ENCODE measurements at places on chromosomes 1 and 21.

DNA sequence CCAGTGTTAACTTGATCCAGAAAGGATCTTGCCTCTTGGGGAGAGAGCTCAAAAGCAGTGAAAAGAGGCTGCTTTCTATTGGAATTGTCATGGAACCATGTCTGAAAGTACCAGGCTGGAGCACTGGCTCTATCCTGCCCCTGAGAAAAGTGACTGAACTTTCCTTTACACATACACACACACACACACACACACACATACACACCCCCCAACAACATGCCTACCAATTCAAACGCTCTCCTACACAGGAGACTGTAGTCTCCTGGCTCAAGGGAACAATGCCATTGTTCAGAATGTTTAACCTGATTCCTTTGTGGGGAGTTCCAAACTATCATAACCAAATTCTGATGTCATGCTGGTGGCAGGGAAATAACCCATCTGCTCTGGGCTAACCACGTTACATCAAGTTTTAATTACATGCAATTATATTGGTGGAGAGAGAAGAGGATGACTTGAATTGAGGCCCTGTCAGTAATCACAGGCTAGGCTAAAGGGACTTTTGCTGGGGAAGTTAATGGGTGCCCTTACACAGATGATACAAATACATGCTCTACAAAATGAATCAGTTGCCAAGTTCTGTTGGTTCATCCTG, 52.3 kb upstream of the DUSP10 start:
- peak; percentile 27 for DNase-seq

- DNase-seq, result no peak
These were observed 21.4 kb downstream of the TSNAX start for GRCh38 chr1:231549733-231550447.

- no peak for DNase-seq
These were observed 31.1 kb downstream of the CASZ1 start for GRCh38 chr1:10765304-10765703.

DNA sequence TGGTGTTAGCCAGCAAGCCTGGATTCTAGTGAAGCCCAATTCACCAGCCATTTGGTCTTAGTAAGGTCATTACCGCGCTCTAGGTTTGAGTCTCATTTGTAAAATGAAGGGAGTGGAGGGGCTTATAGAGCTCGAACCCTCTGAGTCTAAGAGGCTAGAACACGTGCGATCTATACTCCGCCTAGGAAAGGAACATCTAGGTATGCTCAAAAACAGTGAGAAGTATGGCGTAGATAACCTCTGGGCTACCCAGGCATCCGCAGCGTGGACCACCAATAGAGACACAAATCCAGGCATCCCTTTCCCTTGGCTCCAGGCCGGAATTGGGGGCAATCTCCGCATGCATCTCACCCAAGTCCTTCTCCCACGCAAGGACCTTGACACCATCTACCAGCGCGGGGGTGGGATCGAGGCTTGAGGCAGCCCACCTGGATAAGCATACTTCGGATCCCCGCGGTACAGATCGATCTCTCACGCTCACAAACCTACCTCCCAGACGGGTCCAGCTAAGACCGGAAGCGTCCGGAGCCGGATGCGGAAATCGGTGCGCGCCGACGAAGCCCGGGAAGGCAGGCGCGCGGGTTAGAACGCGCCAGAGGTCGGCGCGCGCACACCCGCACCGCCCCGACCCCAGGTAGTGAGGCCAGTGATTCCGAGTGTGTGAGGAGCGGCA, at the start of gene METTL25B:
Gene METTL25B (plus strand): TSS at position 544 of the 673 bp plus-strand sequence. CDS start 636 bp downstream, outside the sequence.
- peak; percentile 89 for DNase-seq

GRCh38 chr1:18085387-18086074, 22.1 kb upstream of the IGSF21 start:
- no peak for DNase-seq

DNA sequence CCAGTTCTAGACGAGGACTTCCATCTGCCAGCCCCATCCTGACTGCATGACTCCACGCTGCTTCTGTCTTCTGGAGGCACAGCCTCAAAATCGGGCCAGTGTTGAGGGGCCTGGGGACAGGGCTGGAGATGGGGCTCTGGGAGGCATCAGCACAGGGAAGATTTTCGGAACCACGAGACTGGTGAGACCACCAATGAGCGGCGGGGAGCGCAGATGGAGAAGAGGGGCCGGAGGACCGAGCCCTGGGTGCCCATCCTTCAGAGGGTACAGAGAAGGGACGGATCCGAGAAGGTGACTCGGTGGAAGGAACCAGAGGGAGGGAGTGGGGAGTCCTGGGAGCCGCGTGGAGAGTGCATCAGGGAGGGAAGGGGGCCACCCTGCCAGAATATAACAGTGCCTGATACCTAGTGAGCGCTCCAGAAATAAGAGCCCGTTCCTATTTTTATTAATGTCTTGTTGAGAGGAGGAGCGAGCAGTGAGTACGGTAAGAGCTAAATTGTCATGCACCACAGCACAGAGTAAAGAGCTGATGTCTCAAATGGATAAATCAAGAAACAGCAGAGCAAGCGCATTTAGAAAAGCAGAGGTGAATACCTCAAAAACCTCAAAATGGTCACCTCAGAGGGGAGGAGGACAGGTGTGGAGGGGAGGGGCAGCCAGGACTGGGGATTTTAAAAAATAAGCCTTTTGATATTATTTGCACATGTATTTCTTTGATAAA, 26.2 kb upstream of the KIF26B start:
- no peak for DNase-seq

DNA sequence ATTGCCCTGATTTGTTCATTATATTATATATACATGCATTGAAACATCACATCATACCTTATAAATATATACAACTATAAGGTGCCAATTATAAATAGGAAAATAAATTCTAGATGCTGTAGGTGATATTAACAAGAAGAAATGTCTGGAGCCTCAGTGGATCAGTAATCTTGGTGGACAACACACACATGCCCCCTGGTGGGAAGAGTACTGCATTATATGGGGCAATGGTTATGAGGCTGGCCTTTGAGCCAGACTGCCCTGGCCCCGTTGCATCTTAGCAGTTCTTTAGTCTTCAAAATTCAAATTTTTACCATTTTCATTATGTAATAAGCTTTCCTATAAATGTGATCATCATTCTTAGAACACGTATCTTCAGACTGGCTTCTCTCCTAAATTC, 335.0 kb upstream of the GREM2 start:
- DNase-seq, result peak; percentile 81

DNA sequence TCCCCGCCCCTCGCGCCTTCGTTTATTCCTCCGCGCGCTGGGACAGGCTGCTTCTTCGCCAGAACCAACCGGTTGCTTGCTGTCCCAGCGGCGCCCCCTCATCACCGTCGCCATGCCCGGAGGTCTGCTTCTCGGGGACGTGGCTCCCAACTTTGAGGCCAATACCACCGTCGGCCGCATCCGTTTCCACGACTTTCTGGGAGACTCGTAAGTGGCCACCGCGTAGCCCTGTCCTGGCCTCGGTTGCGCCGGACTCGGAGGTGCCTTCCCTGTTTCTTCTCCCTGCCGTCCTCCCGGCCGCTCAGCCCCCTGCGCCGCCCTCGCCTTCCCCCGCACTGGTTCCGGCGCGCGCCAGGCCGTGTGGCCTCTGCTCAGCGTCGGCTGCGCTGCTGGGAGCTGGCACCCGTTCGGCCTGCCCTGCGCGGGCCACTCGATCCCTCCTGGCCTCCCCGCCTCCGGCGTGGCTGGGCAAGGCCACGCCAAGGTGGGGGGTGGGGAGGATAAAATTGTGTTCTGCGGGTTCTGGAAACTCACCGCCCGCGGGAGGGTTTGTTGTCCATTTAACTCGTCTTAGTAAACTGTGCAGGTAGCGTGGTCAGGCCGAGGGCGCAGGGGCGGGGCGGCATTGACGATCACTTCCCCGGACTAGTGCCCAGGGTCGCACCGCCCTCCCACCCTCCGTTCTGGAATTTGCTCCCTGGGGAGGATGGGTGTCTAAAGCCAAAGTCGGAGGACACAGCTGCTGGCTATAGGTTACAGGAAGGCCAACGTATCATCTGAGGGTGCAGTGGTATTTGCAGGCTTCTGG, at the start of gene PRDX6:
Gene PRDX6 (plus strand): TSS at position 50 of the 808 bp plus-strand sequence. CDS start 63 bp downstream, at position 113.
- peak; percentile 72 for DNase-seq

DNA sequence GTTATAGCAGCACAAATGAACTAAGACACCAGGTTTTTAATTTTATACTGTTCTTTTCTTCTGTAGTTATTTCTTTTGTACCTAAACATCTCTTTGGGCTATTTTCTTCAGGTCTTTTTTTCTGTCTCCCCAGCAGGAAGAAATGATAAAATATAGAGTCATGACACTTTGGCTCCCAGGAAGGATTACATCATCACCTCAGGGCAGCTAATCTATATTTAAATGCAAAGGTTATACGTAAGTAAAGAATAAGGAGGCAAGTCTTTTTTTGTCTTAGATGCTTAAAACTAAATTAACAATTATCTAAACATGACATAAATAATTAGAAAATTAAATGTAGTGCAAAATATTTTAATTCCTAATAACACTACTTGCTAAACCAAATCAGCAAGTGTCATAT, 57.0 kb downstream of the WARS2 start:
- no peak for DNase-seq

GRCh38 chr1:78619803-78620579, at the start of gene IFI44L:
TSS of gene IFI44L (plus strand) at chr1:78620448. CDS start at chr1:78627916, 7,468 bp downstream.
- DNase-seq, result peak; percentile 27

- no peak for DNase-seq
These were observed 771.1 kb upstream of the ADGRL4 start for GRCh38 chr1:79777481-79778219.

DNA sequence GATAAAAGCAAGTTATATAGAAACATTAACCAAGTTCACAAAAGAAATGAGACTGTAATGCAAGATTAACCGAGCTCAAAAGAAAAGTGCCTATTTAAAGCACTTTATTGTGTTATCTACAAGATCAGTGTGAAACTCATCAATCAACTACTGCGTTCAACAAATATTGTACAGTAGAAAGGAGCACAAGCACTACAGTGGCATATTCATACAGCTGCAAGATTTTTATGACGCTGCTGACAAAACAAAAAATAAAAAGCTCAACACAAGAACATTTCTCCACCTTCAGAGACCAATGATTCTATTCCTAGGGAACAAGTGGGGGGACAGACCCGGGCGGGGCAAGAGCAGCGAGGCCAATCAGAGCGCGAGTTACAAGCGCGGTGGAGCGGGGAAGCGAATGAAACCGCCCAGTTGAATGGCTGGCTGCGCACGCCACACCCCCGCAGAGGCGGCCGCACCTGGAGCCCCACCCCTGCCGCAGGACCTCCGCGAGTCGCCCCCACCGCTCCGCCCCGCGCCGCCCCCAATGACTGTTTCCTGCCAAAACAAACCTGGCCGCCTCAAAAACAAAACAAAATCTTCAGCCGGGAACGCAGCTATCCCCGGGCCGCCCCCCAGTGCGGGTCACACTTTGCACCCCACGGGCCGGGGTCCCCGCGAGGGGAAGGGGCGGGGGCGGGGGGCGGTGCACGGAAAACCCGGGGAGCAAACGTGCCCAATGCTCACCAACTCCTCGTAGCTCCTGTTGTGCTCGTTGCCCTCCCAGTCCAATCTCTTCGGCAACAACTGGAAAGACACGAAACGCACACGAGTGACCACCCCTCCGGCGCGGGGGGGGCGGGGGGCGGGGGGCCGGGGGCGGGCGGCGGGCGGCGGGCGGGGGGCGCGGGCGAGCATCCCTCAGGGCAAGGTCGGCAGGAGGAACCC, 1.1 kb downstream of the BRWD1 start:
- peak; percentile 99 for DNase-seq

DNA sequence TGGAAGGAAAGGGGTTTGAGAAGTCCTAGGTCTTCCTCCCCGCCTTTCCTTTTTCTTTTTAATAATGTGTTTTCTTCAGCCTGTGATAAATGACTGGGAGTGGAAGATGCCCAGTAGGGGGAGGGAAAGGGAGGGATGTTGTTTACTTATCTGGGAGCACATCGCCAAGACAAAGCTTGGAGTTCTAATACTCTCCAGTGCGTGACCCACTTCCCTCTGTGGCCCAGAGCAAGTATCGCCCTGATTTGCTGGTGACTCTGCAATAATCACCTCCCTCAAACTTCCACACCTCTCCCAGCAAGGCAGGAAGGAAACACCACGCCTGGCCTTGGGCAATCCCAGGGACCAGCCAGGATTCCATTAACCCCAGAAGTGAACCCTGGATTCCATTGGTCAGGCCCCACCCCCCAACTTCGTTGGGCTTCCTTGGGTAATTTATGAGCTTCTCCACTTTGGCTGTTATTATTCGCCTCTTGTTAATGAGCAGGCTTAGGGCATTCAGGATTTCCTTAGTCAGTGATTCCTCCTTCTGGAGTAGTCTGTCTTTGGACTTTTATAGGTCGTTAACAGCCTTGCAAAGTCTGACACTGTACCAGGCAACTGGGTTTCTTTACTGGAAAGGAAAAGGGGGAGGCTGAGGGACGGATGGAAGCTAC, 24.3 kb upstream of the GRHL3 start:
- peak; percentile 87 for DNase-seq

- DNase-seq, result no peak
These were observed 1232.1 kb downstream of the MRPL39 start for GRCh38 chr21:24375201-24375600.

DNA sequence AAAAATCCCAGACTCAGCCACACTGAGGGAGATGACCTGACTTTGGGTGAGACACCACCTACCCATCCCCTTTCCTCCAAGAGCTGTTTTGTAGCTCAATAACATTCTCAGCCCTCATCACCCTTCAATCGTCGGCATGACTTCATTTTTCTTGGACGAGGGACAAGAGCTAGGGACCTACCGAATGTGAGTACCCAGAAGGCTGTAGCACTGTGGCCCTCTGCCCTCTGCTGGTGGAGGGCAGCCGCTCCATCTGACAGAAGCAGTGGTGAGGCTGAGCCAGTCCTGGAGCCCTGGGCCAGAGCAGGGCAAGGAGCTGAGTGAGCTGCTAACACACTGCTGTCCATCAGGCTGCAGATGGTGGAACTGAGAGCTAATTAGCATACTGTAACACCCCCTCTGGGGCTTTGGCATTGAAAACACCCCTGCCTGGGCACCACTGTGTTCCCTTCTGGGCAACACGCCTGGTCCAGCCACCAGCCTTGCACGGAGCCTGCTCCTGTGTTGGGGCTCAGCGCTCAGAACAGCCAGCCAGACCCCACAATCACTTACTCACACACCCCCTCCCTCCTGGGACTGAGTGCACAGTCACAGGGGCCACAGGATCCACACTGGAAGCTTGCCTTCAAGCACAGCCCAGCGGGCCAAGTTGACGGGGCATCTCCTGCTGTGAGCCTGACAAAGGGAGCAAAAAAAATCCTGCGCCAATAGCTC, 18.3 kb upstream of the ALPL start:
- peak; percentile 90 for DNase-seq

DNA sequence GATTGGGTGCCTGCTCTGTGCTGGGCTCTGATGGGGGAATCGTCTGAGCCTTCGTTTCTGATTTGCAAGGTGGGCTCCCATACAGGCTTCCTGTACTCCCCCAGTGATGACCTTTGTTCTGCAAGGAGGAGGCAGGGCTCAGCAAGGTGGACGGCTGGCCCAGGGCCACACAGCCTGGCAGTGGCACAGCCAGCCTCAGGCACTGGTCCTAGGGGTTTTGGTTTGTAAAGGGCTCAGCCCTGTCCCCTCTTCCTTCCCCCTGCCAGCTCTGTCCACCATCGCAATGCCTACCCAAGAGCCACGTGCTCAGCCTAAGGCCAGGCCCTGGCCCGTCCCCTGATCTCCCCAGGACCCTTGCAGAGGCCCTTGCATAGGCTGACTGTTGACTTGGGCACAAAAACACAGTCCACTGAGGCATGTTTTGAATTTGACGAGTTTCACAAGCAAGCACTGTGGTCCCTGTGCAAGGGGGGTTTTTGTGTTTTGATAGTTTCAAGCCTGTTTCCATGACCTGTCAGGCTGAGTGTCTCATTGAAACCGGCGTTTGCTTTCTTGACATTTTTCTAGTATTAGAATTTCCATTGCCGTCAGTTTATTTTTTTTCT, 39.5 kb upstream of the TNFRSF1B start:
- no peak for DNase-seq

- DNase-seq, result no peak
These were observed 57.9 kb downstream of the AGPAT3 start for GRCh38 chr21:43922949-43923348.

GRCh38 chr1:203055161-203055799, 29.0 kb downstream of the PPFIA4 start:
- no peak for DNase-seq
